Lower leg skin (tissue), 4 donors: ENCODE measurements at places on chromosomes 3 and 15.
A peak's percentile ranks its signal among the peaks of the same experiment; 100 is the strongest.

- DNase-seq, result no peak
Measured at GRCh38 chr3:58801541-58801940, 135.0 kb upstream of the FAM3D start.

- peak; percentile 16 for DNase-seq
Measured at GRCh38 chr3:124627501-124627908, 102.7 kb upstream of the UMPS start.

DNA sequence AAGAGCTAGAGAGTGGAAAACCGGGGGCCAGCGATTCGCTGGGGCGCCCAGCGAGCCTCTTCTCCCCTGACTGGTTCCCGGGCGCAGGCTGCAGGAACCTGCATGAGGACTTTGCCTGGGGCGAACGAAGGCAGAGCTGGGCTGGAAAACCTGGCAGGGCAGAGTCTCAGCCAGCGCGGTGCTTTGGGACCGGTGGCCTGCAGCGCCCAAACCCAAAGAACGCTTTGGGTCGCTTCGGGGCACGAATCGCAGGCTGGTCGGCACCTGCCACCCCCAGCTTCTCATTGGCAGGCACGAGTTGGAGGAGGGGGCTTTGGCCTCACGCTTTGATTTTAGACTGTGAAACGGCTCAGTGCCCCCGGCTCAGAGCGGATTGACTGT lies 3.0 kb downstream of the ONECUT1 start:
- no peak for DNase-seq

GRCh38 chr3:138314751-138315150 lies 14.9 kb downstream of the NME9 start:
- no peak for DNase-seq

GRCh38 chr3:24197809-24198208 lies 252.7 kb downstream of the NR1D2 start:
- no peak for DNase-seq

DNA sequence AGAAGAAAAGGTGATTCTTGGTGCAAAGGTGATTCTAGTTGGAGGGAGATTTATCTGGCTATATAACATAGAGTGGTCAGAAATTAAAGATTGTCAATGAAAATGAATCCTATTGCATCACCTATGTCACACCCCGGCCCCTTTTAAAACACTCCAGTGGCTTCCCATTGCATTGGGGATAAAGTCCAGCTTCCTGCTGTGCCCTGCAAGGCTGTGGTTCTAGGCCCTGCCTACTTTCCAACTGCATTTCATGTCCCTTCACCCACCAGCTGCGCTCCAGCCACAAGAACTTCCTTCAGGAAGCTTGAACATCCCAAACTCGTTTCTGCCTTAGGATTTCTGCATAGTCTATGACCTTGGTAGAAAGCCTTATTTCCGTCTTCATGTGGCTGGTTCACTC lies 118.7 kb upstream of the UMPS start:
- DNase-seq, result no peak

- DNase-seq, result no peak
Measured at GRCh38 chr15:38781196-38781595, 216.6 kb upstream of the RASGRP1 start.

DNA sequence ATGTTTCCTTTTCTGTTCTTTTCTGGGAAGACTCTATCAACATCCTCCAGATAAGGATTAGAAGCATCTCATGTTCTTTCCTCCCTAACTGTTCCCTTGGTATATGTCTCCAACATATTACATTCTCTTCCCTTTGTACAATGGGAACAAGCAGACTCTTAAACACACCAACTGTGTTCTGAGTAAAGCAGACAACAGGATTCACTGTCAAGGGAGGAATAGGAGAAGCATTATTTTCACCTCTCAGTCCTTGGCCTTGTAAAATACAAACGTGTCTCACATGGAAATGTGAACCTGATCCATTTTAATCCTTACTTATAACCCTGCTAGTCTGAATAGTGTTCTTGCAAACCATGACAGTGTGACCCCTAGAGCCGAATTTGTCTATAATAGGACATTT lies 19.6 kb downstream of the GYG1 start:
- DNase-seq, result no peak

GRCh38 chr15:48427960-48428547 lies 96.8 kb downstream of the DUT start:
- DNase-seq, result no peak

DNA sequence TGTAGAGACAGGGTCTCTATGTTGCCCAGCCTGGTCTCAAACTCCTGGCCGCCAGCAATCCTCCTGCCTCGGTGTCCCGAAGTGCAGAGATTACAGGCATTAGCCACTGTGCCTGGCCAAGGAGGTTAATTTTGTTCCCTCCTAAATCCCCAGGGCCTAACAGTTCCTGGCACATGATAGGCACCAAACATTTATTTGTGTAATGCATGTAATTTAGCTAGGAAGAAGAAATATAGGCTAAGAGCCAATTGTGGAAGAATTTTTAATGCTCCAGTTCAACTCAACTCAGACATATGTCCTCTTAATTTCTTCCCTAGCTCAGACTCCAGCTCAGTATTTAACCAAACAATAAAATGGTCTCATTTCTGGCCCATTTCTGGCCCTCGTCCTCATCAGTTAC lies 7.7 kb upstream of the ZNF592 start:
- DNase-seq, result no peak

DNA sequence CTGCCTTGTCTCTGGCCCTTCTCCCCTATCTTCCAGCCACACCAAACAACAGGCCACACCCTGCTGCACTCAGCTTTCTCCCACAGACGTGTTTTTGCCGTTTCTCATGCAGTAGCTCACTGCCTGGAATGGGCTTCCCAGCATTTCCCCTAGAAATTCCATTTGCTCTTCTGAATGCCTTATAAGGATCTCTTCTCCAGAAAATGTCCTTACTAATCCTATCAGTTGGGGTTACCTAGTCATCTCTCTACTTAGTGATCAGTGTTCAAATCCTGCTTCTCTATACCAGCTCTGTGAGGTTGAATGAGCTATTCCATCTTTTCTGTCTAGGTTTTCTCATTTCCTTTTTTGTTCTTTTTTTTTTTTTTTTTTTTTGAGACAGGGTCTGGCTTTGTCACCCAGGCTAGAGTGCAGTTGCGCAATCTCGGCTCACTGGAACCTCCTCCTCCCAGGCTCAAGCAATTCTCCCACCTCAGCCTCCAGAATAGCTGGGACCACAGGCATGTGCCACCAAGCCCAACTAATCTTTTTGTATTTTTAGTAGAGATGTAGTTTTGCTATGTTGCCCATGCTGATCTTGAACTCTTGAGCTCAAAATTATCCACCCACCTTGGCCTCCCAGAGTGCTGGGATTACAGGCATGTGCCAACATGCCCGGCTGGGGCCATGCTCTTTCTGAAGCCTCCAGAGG lies 98.2 kb upstream of the CHD2 start:
- DNase-seq, result peak; percentile 76

- DNase-seq, result no peak
Measured at GRCh38 chr3:11626084-11626463, 17.6 kb downstream of the VGLL4 start.
